Thoracic aorta (tissue), 2 donors: ENCODE measurements at places on chromosomes 12 and 14.

DNA sequence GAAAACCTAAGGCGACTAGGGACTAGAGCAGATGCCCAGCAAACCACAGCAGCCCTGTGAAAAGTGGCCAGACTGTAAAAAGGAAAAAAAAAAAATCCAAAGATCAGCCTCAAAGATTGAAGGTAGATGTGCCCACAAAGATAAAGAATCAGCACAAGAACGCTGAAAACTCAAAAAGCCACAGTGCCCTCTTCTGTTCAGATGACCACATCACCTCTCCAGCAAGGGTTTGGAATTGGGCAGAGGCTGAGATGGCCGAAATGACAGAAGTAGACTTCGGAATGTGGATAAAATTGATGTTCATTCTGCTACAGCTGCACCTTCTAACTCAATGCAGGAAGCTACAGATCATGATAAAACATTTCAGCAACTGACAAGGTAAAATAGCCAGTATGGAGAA is 154.4 kb downstream of the GPHN start:
- no peak for DNase-seq

- no peak for DNase-seq
Measured at GRCh38 chr12:101957252-101957959, 80.0 kb downstream of the DRAM1 start.

GRCh38 chr12:125683748-125684381 is 618.6 kb downstream of the AACS start:
- DNase-seq = no peak

DNA sequence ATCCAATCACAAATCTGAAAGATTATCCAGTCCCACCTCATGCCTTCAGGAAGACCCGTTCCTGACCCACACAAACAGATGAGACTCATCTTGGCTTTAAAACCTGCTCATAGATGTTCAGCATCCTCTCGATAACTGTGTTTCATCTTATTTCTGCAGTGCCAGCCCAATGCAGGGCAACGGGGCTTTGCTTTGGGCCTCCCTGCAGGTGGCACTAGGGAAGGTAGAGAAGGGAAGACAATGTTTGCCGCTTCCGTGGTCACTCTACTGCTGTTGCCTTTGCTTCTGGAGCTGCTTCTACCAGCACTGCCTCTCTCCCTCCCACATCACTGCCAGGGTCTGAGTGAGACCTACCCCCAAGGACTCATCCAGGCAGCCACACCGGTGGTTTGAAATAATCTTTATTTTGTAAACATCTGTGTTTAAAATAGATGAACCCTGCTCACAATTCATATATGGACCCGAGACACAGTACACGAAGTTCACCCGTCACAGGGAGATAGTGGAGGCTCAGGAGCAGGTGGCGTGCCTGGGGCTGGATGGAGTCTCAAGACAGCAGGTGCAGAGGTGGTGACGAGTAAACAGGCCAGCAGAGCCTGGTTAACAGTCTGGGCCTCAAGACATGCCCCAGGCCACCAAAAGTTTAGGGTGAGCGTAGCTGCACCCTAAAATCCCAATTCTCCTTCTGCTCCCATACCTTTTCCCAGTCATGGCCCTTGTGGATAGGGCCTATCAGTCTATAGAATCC is 3.1 kb upstream of the GPX2 start:
- DNase-seq = no peak

DNA sequence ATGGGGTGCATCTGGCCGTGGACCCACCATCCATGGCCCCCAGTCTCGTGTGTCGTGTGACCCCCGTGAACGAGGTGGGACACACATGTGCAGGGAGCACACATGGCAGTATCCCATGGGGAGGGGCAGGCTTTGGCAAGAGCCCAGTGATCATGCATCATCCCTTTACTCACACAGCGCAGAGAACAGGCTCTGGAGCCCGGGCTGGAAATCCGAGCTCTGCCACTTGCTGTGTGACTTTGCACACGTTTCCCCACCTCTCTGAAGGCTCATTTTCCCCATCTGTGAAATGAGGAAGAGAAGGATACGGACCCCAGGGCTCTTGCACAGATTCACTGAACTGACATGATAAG is 119.9 kb downstream of the PHETA1 start:
- DNase-seq = no peak
